ENCODE measurements at places on chromosomes 13 and 19.
A peak's percentile ranks its signal among the peaks of the same experiment; 100 is the strongest.

- DNase-seq, result no peak
Observed at GRCh38 chr13:46324976-46325375, 62.1 kb downstream of the RUBCNL start.

GRCh38 chr19:48403606-48404005 is 10.1 kb downstream of the GRIN2D start:
- peak; percentile 60 for DNase-seq

GRCh38 chr19:5828661-5829566 is 10.6 kb downstream of the FUT6 start:
- DNase-seq, result no peak

GRCh38 chr13:79108914-79109643 is 297.0 kb downstream of the RBM26 start:
- peak; percentile 30 for DNase-seq

DNA sequence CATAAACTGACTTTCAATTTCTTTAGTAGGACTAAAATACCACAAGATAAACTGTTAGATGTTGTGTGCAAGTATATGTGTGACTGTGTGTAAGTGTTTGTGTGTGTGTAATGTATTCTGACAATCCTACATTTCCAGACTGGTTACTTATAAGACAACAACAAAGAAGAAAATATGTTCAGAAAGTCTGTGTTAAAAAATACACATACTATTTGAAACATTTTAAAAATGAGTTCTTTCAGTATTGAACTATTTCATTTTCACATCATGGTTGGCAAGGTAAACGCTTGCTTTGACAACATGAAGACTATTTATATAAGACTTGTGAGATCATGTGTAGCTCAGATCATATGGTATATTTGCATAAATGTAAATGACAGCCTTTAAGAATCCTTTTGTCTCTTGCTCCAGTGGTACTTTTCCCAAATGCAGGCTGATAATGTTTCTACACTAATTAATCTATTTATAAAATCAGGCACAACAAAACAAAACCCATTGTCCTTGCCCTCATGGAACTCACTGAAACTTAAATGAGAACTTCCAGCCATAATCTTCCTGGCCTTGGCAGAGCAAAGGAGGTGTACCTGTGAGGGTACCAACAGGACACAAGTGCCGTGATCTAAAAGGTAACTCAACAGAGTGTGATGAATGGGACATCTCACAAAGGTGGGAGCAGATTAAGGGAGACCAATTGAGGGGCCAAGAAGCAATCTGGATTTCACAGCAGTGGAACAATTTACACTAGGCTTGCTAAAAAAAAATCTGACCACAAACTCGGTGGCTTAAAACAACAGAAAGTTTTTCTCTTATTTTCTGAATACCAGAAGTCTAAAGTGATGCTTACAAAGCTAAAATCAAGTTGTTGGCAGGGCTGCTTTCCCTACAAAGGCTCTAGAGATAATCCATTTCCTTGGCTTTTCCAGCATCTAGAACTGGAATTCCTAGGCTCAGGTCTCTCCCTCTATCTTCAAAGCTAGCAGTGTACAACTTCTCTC is 349.0 kb downstream of the TBC1D4 start:
- DNase-seq, result no peak

- DNase-seq, result no peak
Observed at GRCh38 chr13:21673539-21673788, 2.6 kb downstream of the FGF9 start.

DNA sequence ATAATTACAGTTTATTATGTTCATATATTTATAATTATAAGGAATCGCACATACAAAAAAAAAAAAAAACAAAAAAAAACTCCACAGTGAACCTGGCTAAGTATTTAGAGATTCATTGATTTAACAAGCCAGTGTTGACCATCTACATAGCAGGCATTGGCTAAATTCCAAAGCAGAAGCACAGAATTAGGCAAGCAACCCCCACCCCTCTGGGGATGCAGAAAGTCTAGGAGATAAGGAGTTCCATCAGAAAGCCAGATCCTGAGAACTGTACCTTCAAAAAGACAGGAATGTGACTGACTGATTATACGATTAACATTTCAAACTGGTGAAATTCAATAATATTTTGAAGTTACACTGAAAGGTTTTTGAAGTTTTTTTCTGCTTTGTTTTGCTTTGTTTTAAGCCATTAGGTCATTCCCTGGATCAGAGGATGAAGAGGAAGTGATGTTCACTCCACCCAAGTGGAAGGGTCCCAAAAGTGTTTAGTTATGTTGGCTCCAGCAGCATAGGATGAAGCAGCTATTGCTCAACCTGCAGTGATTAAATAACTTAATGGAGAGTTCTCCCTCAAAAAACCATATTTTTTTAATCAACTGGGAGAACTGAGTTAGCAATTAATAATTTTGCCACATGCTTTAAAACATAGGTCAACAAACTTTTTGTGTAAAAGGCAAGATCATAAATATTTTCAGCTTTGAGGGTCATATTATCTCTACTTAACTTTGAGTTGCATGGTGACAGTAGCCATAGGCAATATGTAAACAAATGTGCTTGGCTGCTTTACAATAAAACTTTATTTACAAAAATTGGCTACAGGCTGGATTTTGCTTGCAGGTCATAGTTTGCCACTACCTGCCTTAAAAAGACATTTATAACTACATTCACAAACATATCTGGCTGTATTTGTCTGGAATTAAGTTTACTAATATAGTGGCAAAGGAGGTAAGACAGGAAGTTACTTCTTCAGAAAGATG is 49.6 kb downstream of the DOCK9 start:
- no peak for DNase-seq

- no peak for DNase-seq
Observed at GRCh38 chr13:36717966-36718545, 44.2 kb downstream of the SERTM1 start.

DNA sequence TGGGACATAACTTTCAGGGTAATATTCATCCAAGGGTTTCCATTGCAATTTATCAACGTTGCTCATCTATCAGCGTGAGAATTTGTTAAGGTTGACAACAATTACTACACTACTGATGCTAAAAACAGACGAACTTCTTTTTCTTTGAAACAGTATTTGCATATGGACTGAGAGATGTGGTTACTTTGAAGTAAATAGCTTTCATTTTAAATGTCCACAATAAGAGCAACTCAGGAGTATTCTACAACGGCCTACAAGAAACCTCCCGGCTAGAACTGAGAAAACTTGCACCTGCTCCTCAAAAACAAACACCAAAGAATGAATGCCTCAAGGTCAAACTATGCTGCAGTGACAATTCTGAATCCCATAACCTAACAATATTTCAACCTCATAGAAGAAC is 238.4 kb downstream of the IRS2 start:
- DNase-seq, result no peak

DNA sequence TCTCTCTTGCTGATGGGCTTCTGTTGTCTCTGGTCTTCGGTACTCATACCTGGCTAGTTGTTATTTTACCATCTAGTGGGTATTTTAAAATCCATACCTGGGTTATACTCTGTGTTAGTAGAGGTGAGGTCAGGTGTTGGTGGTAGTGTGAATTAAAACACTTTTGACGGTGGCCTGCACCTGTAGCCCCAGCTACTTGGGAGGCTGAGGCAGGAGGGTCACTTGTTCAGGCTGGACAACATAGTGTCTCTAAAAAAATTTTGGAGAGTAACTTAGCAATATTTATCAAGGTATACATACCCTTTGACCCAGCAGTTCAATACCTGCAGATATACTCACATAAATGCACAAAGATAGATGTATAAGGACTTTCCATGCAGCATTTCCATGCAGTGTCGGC is 55.4 kb downstream of the GSX1 start:
- DNase-seq, result no peak

Measured in GM12864 (cell line).